Activated naive CD4-positive, alpha-beta T cell treated with anti-CD3 and anti-CD28 coated beads for 36 hours (primary cell): ENCODE measurements at places on chromosomes 11 and 22. TPM values are rescaled to one million over a fixed set of nuclear protein-coding genes. Genes with fewer than 3 reads are reported as not detected.

- no peak for DNase-seq
These were observed 4.5 kb downstream of the TTC9C start for GRCh38 chr11:62732830-62733229.

DNA sequence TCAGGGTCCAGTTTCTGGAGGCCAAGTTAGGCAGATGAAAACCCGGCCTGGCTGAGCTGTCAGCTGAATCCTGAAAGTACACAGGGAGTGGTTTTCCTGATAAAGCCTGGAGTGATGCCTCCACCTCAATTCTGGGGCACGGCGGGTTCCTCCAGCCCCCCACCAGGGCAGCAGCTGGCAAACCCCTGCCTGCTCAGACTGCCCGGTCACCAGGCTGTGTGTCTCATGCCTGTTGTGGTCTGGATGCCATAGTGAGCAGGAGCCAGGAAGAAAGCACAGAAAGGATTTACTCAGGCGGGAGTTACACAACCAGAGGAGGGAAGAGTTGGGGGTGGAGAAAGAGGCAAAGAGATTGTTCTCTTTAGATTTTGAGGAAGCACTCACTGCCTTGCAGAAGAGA lies 119.9 kb upstream of the RASSF10 start:
- no peak for DNase-seq

- DNase-seq: no peak
These were observed 120.0 kb downstream of the KCNQ1 start for GRCh38 chr11:2564588-2565425.

The PDE3B gene
- 16.5 TPM for total RNA-seq

The TSPAN18 gene
- total RNA-seq: 7.3 TPM

- no peak for DNase-seq
These were observed 23.4 kb downstream of the CNTF start for GRCh38 chr11:58645854-58646253.

GRCh38 chr11:34634694-34635062 lies 13.8 kb downstream of the EHF start:
- DNase-seq: no peak

GRCh38 chr22:32338757-32339156 lies 18.9 kb upstream of the RFPL3 start:
- no peak for DNase-seq

GRCh38 chr11:109247071-109247470 lies 174.9 kb upstream of the C11orf87 start:
- no peak for DNase-seq

DNA sequence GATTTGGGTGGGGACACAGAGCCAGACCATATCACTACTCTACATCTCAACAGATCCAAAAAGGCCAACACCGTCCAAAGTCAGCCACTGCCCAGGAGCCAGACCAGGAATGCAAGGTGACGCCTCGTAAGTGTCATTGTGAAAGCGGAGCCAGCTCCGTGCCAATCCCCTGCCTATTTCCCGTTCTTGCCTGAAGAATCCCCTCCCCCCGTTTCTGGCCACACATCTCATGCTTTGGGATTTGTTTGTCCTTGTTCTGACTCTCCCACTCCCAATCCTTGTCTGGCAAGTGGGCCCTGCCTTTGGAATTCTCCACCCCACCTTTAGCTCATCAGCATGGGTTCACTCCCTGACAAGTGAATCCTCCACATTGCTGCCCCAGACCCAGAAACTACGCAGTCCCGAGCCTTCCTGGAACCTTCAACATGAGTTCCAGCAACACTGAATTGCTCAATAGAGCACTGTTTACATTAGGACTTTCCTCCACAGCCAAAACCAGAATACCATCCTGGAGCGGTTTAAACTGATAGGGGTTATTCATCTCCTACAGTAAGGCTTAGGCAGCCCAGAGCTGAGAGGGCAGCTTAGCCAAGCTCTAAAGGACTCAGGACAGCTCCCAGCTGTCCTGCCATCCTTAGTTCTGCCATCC lies 6.0 kb upstream of the SLC35C1 start:
- DNase-seq: no peak

The TMEM45B gene
- 3.9 TPM for total RNA-seq

The PANX2 gene
- total RNA-seq: 1.7 TPM

DNA sequence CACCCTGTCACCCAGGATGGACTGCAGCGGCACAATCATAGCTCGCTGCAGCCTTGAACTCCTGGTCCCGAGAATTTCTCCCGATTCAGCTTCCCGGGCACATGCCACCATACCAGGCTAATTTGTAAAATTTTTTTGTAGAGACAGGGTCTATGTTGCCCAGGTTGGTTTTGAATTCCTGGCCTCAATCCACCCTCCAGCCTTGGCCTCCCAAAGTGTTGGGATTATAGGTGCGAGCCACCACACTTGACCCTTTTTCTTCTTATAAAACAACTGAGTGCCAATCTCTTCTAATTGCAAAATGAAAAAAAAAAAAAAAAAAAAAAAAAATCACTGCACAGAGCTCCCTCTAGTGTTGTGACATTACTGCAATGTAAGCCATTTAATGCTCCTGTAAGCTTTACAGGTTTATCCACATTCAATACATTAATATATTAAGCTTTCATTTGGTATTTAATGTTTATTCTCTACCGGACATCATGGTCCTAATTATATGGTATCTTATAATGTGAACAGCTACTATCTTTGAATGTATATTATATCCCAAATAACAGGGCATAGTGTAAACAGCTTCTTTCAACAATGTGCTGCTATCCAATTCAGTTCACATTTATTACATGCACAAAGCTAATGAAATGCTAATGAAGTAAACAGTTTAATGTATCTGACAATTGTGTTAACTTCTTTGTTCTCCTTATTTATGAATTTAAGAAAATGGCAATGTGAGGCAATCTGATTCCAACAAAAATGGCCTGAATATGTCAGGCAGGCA lies 44.6 kb downstream of the COPB1 start:
- no peak for DNase-seq

GRCh38 chr22:19431649-19432132 lies at the start of gene HIRA:
Gene HIRA (minus strand): TSS chr22:19431733. CDS start chr22:19431476, 257 bp downstream.
- peak; percentile 81 for DNase-seq

The KBTBD3 gene
- 7.9 TPM for total RNA-seq

GRCh38 chr11:110077831-110078325 lies 15.3 kb upstream of the ZC3H12C start:
- DNase-seq: peak; percentile 11

The RASSF10 gene
- not detected for total RNA-seq

The RELA gene
- total RNA-seq: 68.5 TPM

The HMOX1 gene
- total RNA-seq: 0.21 TPM

The L3MBTL2 gene
- total RNA-seq: 19.4 TPM
